ENCODE measurements at places on chromosomes 1 and 21. TPM values are rescaled to one million over a fixed set of nuclear protein-coding genes. Genes with fewer than 3 reads are reported as not detected.

RHD gene
- total RNA-seq = not detected

S100A5 gene
- 0.49 TPM for total RNA-seq

BEST4 gene
- 0.05 TPM for total RNA-seq

WNT4 gene
- 5.8 TPM for total RNA-seq

ZSWIM5 gene
- total RNA-seq = 0.07 TPM

LENEP gene
- 0.92 TPM for total RNA-seq

MTARC2 gene
- total RNA-seq = 5.8 TPM

SLC45A1 gene
- 0.14 TPM for total RNA-seq

DISP1 gene
- total RNA-seq = 0.99 TPM

TSPAN2 gene
- 0.28 TPM for total RNA-seq

METTL13 gene
- total RNA-seq = 16.7 TPM

IRF6 gene
- 195 TPM for total RNA-seq

CCDC27 gene
- not detected for total RNA-seq

KLF17 gene
- not detected for total RNA-seq

BRINP3 gene
- not detected for total RNA-seq

CNN3 gene
- 89.4 TPM for total RNA-seq

IFI44L gene
- 0.28 TPM for total RNA-seq

WNT9A gene
- 1.5 TPM for total RNA-seq

SLC25A34 gene
- 0.14 TPM for total RNA-seq

ERG gene
- not detected for total RNA-seq

S100A7 gene
- total RNA-seq = 0.42 TPM

PCP4L1 gene
- 1.3 TPM for total RNA-seq

RNF186 gene
- total RNA-seq = not detected

HLCS gene
- total RNA-seq = 17.2 TPM

SH3GLB1 gene
- total RNA-seq = 23.3 TPM

HCRTR1 gene
- total RNA-seq = not detected

RIT1 gene
- total RNA-seq = 30.2 TPM

SMPDL3B gene
- total RNA-seq = 3.7 TPM

FAM20B gene
- 19.1 TPM for total RNA-seq

PLPPR4 gene
- total RNA-seq = not detected

PBX1 gene
- total RNA-seq = 4.6 TPM

TACSTD2 gene
- total RNA-seq = 415 TPM

MYBPH gene
- total RNA-seq = not detected

NGF gene
- 0.35 TPM for total RNA-seq

LIPI gene
- total RNA-seq = not detected

FMO4 gene
- 2.0 TPM for total RNA-seq

FMO1 gene
- not detected for total RNA-seq

CRYAA gene
- total RNA-seq = not detected

HSD3B2 gene
- not detected for total RNA-seq

WDR64 gene
- total RNA-seq = not detected

CDC20 gene
- total RNA-seq = 191 TPM

OR2AK2 gene
- total RNA-seq = not detected

CYP4B1 gene
- 3.3 TPM for total RNA-seq

HPDL gene
- total RNA-seq = 8.5 TPM

KIF2C gene
- total RNA-seq = 38.5 TPM

UBL4B gene
- total RNA-seq = not detected

TPRG1L gene
- total RNA-seq = 18.3 TPM

KRTAP19-2 gene
- not detected for total RNA-seq

SLAMF9 gene
- 32.0 TPM for total RNA-seq

CFHR3 gene
- not detected for total RNA-seq

Measured in airway epithelial cell (primary cell).